ENCODE measurements at places on chromosomes 2 and 18. TPM values are rescaled to one million over a fixed set of nuclear protein-coding genes. Genes with fewer than 3 reads are reported as not detected.

Gene MLPH
- not detected for total RNA-seq

Gene ANKRD30B
- 0.67 TPM for total RNA-seq

Gene POTEF
- 0.20 TPM for total RNA-seq

Gene CLEC4F
- total RNA-seq, result not detected

Gene SERPINB10
- not detected for total RNA-seq

Gene CCDC141
- total RNA-seq, result not detected

Gene LRATD1
- not detected for total RNA-seq

Gene IER3IP1
- total RNA-seq, result 18.9 TPM

Gene DDX18
- 40.2 TPM for total RNA-seq

Gene UGT1A8
- total RNA-seq, result 2.2 TPM

Gene PIEZO2
- 42.7 TPM for total RNA-seq

Gene DPYSL5
- not detected for total RNA-seq

Gene SCN3A
- 22.7 TPM for total RNA-seq

Gene LYG2
- total RNA-seq, result not detected

Gene IL37
- 3.1 TPM for total RNA-seq

Gene CABYR
- total RNA-seq, result not detected

Gene RBM45
- 19.1 TPM for total RNA-seq

Gene KATNAL2
- 3.2 TPM for total RNA-seq

Gene ZNF514
- total RNA-seq, result 5.0 TPM

Gene FRZB
- total RNA-seq, result not detected

Gene EML6
- not detected for total RNA-seq

Gene HOXD1
- not detected for total RNA-seq

Gene KRTCAP3
- not detected for total RNA-seq

Gene ALLC
- total RNA-seq, result not detected

Gene FAM228A
- not detected for total RNA-seq

Gene FTCDNL1
- 1.8 TPM for total RNA-seq

Gene REG3G
- total RNA-seq, result not detected

Gene EN1
- total RNA-seq, result 7.2 TPM

Gene FOXD4L1
- not detected for total RNA-seq

Gene KANSL1L
- total RNA-seq, result 3.5 TPM

Gene ALK
- not detected for total RNA-seq

Gene ATG16L1
- 24.4 TPM for total RNA-seq

Gene POTEI
- total RNA-seq, result 0.13 TPM

Gene C2orf66
- not detected for total RNA-seq

Gene ACOXL
- total RNA-seq, result not detected

Gene MFSD2B
- total RNA-seq, result not detected

Gene CTLA4
- total RNA-seq, result not detected

Gene TRIM43
- not detected for total RNA-seq

Gene ANKRD30BL
- total RNA-seq, result not detected

Gene KCNJ13
- total RNA-seq, result not detected

Data from MG63 (cell line).